ENCODE measurements at places on chromosomes 2 and 18. TPM values are rescaled to one million over a fixed set of nuclear protein-coding genes. Genes with fewer than 3 reads are reported as not detected.

DNA sequence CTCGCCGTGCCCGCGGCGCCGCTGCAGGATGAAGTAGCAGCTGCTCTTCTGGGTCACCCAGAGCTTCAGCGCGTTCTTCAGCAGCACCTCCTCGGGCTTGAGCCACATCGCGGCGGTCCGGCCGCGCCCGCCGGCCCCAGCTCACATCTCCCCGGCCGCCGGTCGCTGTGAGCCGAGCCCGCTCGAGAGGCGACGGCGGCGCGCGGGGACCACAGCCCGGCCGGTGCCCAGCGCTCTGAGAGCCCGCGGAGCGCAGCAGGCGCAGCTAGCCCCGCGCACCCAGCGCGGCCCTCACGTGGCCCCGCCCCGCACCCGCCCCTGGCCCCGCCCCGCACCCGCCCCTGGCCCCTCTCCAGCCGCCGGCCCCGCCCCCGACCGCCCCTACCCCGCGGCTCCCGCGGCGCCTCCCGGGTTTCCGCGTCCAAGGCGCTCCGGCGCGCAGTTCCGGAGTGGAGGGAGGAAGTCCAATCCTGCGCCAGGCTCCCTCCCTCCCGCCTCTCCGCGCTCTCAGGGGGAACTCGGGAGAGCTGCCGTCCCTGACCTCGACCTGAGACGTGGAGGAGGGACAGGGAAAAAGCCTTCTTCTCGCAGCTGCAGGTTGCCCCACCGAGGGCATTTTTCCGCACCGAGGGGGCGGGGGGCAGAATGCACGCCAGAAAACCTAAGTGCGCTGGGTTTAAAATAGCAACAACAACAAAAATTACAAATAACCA, at the start of gene TBC1D8:
TBC1D8 (minus strand) TSS at position 237 of the 713 bp plus-strand sequence; CDS start at position 108, 129 bp downstream.
- DNase-seq = peak; percentile 87

- DNase-seq = no peak
These were observed 213.8 kb upstream of the MGAT5 start for GRCh38 chr2:134039912-134040581.

DNA sequence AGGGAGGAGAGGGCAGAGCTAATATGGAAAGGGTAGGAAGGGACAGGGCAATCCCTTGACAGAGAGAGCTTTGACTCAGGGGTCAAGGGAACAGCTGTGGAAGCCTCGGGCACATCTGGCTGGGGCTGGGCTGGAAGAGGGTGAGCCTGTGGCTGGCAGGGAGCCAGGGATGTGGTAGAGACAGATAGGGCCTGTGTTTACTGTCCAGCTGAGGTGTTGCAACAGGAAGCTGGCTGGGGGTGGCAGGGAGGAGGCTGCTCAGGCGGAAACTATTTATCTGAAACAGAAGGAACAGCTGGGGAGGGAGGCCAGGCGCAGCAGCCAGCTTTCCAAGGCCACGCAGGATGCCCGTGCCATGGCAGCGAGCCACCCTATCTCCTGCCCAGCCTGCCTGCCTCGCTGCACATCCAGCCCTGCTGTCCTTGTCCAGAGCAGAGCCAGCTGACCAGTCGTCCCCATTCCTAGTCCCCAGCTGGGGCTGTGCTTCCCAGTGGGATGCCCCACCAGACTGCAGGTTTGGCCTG, 264.7 kb downstream of the CYP26B1 start:
- DNase-seq = no peak

DNA sequence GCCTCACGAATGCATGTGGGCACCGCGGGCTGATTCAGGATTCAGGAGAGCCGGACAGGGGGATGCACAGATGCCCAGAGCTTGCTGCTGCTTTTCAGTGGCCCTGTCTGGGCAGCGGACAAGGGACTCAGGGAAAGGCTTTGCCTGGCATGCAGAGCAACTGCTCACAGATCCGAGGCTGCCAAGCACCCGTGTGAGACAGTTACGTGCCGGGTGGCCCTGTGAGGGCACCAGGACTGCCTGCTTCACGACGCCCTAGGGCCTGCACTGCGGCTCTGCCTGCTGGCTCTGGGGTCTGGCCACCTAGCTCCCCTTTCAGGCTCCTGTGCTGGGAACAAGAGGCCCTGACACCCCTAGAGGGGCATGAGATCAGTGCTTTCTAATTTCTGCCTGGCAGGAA, 221.4 kb upstream of the PXDN start:
- DNase-seq = no peak

DNA sequence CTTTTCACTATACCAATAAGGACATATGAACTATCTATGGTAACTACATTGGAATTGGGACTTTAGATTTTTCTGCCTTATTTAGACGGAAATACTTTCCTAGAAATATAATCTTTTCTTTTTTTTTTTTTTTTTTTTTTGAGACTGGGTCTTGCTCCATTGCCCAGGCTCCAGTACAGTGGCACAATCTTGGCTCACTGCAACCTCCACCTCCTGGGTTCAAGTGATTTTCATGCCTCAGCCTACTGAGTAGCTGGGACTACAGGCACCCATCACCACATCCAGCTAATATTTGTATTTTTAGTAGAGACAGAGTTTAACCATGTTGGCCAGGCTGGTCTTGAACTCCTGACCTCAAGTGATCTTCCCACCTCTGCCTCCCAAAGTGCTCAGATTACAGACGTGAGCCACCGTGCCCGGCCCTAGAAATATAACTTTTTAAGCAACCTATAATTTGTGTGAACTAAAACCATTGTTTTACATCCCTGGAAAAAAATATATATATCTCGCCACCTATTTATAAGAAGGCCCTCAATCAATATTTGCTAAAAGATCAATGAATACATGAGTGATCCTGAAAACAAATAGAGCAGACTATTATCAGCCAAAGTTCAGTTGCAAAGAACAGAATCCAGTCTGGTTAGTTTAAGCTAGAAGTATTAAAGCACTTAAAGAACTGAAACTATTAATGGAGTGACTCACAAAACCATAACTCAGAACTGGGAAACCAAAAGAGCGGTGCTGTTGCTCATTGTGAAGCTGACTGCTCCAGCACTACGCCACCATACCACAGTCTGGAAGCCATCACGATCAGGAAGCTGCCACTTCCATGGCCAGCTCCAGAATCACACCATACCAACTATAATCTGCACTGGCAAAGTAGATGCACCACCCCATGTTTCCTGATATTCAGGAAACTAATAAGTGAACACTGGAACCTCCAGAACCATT, 8.4 kb upstream of the HNRNPLL start:
- no peak for DNase-seq

DNA sequence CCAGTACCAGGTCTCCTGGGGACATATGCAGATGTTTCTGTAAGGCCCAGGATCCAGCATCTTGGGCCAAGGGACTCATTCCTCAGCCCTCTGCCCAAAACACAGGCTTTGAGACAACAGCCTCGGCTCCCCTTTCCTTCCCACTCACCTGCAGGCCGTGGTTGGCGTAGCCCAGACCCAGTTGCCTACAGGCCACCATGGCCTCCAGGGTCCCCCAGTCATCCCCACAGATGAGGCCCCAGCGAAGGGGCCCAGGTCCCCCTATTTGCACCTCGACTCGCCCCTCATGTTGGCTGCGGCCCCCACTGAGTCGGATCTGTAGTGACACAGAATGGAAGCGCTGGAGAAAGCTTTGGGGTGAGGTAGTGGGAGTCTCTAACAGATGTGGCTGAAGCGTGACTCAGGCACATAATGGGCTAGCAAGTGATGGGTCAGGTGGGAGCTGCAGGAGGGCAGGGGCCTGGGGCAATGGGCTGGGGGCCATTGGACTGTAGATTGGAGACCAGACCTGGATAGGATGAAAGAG, 5.8 kb downstream of the HTRA2 start:
- DNase-seq = no peak

GRCh38 chr2:1826226-1826905, 82.1 kb upstream of the PXDN start:
- no peak for DNase-seq

- DNase-seq = no peak
These were observed 37.2 kb downstream of the CLASP1 start for GRCh38 chr2:121611730-121612705.

DNA sequence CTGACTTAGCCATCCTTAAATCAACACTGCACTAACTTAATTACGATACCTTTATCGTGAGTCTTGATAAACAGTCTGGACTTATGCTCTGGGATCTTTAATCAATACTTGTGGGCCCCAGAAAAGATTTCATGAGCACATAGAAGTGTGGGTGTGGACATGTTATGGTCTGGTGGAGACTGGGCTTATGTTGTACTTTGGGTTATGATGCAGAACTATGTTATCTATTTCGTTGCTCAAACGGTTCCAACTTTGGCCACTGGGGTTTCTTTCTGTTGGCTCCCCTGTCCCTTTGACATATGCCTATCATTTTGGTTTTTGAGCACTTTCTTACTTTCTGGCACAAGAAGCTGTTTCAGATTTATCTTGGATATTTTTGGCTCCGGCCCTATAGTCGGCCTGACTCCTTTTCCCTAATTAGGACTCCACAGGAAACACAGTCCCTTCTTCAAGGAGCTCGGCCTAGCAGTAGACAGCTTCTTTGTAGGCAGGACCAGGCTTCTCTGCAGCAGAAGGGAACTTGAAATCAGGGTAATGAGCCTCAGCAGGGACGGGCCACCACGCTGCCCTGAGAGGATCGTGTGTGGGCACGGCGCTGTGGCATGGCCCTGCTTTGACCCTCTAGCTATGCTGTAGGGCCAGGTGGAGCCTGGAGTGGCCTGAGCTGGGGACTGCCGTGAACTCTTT, 54.6 kb upstream of the TXNDC2 start:
- no peak for DNase-seq

GRCh38 chr2:151409601-151410484, at the start of gene RIF1:
Gene RIF1, plus strand, starts transcription at chr2:151409902. Its CDS starts 522 bp downstream, at chr2:151410424.
- DNase-seq = peak; percentile 95

DNA sequence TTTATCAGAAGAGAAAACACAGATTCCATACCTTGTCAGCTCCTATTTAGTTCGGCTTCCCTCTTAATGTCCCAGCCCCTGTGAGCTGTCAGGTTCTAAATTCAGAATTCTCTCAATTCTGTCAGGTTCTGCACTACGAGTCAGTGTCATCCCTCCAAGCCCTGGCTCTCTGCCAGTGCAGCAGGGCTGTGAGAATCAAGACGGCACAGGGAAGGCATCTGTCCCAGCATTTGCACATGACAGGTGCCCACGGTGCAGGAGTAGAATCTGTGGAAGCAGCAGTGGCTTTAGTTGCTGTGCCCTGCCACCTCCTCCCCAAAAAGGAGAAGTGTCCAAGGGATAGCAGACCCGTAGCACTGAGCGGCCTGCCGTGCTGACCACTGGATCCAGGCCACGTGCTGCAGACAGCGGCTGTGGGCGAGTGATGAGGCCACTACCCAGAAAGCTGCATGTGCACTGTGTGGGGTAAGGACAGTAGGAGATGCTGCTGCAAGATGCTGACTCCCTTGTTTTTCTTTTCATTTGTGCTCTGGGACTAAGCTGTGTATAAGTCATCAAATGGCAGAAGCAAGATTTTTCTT, 12.8 kb downstream of the RBFA start:
- DNase-seq = no peak

DNA sequence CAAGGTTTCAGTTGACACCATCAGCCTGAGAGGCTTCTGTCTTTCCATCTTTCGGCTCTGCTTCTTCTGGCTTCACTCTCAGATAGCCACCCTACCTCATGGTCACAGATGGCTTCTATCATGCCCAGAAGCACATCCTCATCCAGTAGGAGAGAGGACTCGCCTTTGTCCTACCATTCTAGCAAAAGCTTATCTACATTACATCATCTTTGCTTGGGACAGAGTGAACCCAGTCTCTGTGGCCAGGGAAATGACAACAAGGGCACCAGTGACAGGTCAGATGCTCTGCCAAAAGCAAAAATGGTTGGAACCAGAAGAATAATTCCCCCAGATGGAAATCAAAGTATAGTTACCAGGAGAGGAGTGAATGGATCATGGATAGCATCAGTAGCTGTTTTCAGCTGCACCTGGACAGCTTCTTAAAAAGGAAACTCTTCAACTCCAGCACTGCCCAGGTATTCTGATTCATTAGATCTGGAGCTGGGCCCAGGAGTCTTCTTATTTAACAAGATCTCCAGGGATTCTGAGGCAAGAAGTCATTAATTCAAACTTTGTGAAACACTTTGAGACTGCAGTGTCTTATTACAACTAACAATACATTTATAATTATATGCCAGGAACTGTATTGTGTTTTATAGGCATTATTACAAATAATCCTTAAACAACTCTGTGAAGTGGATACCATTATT, 257.7 kb upstream of the UBE2E3 start:
- peak; percentile 47 for DNase-seq

- no peak for DNase-seq
These were observed 160.5 kb downstream of the TMEM163 start for GRCh38 chr2:134558208-134558830.

DNA sequence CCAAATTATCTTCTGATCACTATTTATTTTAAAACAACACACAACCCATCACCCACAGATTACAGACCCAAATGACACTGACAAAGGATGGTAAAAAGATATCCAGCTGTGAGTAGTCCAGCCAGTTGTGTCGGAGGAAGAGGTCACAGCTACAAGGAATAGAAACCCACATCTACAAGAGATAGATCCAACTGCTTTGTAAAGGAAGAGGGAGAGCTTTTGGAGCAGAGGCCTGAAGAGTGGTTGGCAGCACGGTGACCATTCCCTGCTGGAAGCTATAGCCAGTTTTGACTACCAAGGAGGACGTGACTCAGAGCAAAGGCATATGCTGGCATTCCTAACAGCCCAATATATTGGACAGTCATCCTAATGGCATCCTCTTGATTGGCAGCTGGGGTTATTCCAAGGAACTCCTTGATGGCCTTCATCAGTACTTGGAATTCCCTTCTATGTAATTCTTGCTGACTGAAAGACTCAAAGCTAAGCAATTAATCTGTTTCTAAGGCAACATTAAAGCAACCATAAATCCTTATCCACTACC, 17.1 kb downstream of the SLC8A1 start:
- peak; percentile 95 for DNase-seq

- no peak for DNase-seq
These were observed 1.3 kb downstream of the B4GALT6 start for GRCh38 chr18:31683106-31683505.

DNA sequence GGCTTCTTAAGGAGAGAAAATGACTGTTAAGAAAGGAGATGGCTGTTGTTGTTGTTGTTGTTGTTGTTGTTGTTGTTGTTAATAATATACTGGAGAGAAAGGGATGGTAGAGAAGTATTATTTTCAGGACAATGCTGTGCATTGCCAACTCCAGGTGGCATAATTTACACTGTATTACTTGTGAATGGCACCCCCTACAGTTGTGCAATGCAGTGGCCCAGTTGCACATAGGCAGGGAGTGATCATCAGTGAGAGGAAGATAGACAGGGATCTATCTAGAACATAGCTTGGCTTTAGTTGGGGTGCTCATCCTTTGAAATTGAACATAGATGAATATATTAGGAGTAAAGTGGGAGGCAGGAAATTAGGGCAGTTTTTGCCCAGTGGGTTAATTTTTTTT, 47.2 kb upstream of the TMEM163 start:
- no peak for DNase-seq

VIL1 gene
- polyA plus RNA-seq = 0.52 TPM

TP53I3 gene
- 70.2 TPM for polyA plus RNA-seq

KCNIP3 gene
- 2.6 TPM for polyA plus RNA-seq

DNAH7 gene
- 0.55 TPM for polyA plus RNA-seq

RGPD3 gene
- 0.05 TPM for polyA plus RNA-seq

TTC39C gene
- polyA plus RNA-seq = 3.0 TPM

SPP2 gene
- not detected for polyA plus RNA-seq

ING5 gene
- 16.3 TPM for polyA plus RNA-seq

SETBP1 gene
- polyA plus RNA-seq = 6.3 TPM

ADGRF3 gene
- polyA plus RNA-seq = 0.33 TPM

CYP27C1 gene
- polyA plus RNA-seq = 3.4 TPM

ABCA12 gene
- polyA plus RNA-seq = 0.01 TPM
